Stimulated activated CD8-positive, alpha-beta memory T cell treated with anti-CD3 and anti-CD28 coated beads, Interleukin-15, amount 100 ng/mL, for 4 hours (primary cell): ENCODE measurements at places on chromosomes 12 and 14.

- no peak for DNase-seq
Observed at GRCh38 chr12:75269209-75269608, 59.6 kb upstream of the KCNC2 start.

DNA sequence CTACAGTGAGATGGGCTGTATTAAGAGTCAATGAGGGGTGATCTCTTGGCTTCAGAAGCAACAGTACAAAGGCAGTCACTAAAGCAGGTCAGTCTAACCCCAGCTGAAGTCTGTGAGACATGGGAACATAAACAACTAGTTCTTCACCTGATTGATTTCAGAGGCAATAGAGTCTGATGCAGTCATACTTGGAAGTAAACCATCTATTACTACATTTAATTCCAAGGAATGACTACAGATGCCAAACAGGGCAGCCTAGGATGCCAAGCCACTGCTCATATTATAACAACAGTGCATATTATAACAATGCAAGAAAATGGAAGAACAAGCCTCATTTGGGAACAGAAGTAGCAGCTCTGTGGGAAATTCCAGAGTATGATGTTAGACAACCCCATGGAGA lies 35.8 kb downstream of the GRIN2B start:
- no peak for DNase-seq

DNA sequence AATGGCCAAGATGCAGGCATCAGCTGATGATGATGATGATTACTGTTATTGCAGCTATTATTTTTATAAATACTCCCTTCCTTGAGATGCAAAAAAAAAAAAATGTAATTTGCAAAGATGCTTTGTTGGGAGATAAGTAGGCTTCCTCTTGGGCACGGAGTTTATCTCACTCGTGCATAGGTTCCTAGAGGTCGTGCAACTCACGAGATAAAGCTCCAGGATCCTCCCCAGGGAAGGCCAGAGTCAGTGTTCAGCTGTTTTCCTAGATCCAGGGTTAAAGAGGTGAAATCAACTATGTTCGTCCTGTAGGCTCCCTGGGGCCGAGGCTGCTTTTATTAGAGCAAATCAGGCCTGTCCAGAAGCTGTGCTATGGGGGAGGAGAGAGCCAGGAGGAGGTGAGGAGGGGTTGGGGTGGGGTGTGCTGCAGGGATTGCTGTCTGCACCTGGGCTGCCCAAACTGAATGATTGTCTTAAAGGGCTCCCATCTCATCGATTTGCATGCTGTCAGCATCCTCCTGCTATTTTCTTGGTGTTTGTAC lies 270.3 kb downstream of the NRXN3 start:
- no peak for DNase-seq

GRCh38 chr12:53220694-53221202 lies 11.3 kb downstream of the RARG start:
- DNase-seq: no peak

DNA sequence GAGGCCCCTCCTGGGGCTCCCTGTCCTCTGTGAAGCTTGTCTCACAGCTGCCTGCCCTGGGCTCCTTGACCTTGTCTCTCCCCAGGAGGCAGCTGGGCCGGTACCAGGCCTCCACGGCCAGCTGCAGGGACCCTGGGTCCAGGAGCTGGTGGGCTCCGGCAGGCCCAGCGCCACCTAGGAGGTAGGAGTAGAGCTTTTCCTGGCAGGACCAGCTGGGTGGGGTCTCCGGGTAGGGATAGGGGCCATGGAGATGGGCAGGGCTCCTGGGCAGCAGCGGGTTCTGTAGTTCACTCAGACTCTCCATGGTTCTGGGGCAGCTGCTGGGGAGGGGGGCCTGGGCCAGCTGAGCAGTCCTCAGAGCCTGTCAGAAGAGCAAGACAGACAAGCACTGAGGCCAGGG lies 16.6 kb downstream of the SYNDIG1L start:
- no peak for DNase-seq

DNA sequence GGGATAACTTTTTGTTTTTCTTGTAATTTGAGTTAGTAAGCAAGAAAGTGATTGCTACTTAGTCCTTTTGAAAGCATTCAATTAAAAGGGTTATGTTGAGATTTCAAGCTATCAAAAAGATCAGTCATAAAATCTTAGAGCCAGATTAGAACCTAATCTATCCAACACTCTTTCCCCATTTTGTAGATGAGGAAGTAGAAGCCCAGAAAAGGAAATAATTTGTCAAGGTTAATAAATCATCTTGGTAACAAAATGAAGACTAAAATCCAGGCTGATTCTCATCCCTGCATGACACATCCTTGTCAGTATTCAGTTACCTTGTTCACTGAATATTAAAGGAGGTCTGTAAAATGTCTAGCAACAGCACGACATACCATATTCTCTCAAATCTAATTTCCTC lies 26.5 kb downstream of the PPP1R13B start:
- no peak for DNase-seq

GRCh38 chr14:28577187-28577586 lies 189.4 kb upstream of the FOXG1 start:
- no peak for DNase-seq

GRCh38 chr14:34685819-34686428 lies 28.5 kb downstream of the CFL2 start:
- no peak for DNase-seq

GRCh38 chr12:51389302-51389999 lies 1.8 kb downstream of the GALNT6 start:
- DNase-seq: no peak

GRCh38 chr14:96275177-96276112 lies 19.4 kb downstream of the BDKRB1 start:
- peak; percentile 5 for DNase-seq

DNA sequence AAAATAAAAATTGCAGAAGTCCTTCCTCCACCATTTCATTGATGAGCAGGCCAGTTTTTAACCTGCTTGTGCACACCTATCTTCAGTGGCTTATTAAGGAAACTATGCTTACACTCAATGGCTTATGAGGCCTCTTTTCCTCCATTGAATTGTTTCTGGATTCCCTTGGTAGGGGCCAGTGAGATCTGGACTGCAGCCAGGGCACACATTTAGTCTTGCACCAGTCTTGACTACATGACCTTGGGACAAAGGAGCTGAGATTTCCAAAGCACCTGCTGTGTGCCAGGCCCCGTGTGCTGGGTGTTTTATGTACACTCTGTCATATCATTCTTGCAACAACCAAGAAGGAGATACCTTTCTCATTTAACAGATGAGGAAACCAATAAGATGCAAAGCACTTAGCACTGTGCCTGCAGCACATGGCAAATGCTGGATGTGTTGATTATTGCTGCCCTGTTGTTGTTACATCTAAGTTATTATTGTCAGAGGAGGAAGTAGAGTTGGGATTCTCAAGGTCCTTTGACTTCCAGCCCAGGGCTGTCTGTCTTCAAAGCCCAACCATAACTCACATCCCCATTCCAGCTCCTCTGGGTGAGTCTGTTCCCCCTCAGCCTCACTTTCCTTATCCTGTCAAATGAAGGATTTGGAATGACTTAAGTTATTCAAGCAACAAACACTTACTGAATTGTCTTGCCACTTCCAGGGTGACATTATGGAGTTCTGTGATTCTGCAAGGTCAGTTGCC lies 31.6 kb upstream of the RIN3 start:
- no peak for DNase-seq

DNA sequence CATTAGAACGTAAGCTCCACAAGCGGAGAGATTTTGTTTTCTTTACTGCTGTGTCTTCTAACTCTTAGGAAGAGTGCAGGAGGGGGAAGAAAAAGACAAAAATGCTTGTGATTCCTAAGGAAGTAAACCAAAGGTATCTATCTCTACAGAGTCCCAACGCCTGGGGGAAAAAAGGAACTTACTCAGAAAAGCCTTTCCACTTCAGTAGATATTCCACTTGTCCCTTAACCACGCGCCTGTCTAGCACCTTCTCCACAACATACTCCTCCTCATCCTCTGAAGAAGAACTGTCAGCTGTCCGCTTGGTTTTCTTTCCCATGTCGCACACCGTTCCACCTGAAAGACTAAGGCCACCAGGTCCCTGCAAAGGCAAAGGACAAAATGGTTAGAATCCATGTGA lies 22.6 kb downstream of the CBX5 start:
- DNase-seq: no peak

DNA sequence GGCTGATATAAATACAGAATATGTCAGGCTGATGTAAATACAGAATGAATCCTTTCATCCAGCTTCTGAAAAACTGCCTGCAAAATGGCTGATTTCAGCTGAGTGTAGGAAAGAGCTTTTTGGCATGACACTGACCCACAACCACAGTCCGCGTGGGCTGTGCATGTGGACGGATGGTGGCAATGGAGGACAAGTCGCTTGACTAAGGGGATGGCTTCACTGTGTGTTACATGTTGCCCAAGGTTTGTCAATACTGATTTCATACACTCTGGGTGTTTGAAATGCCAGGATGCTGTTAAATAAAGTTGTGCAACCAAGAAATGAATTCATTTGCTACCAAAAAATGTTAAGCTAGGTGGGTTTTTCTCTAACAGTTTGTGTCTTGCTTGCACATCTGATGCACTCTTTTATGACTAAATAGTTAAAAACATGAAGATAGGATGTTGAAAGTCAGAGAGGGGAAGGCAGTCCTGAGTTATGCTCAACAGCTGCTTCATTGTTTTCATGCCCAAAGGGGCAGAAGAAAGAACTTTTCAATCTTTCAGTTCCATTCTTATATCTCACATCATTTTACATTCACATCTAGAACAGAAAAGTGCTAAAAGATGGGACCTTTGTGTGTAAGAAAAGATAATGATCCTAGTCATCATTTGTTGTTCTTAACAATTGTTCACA lies 36.5 kb upstream of the OVCH1 start:
- no peak for DNase-seq

GRCh38 chr14:100203962-100204834 lies 34.7 kb upstream of the YY1 start:
- DNase-seq: no peak

GRCh38 chr12:31004666-31005065 lies 69.0 kb upstream of the DDX11 start:
- no peak for DNase-seq

DNA sequence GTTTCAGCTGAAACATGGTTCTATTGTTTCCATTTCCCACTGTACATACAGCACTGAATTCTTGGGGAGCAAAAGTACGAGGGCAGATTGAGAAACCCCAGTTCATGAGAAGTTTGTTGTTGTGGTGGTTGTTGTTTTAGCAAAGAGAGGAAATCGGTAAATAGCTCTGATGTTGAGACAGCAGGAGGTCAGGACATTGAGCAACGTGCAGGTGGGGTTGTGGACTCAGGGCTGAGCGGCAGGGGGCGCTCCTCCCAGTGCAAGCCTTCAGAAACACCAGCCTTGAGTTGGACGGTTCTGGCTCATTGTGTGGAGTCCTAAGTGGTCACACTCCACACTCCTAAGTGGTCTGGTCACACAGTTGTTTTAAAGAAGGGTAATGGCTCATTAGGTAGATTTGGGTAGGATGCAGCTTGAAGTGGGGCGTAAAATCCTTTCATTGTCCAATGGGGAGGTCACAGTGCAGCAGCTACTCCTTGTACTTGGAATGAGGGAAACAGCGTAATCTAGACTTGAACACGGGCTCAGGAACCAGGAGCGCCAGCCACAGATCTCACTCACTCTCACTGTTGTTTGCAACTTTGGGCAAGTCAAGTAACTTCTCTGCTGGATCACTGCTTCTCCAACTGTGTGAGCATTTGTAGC lies 14.5 kb upstream of the PWP1 start:
- DNase-seq: no peak

- DNase-seq: no peak
Observed at GRCh38 chr14:100033347-100034075, 31.7 kb upstream of the EVL start.

GRCh38 chr14:99753225-99754140 lies 39.7 kb upstream of the EML1 start:
- no peak for DNase-seq

DNA sequence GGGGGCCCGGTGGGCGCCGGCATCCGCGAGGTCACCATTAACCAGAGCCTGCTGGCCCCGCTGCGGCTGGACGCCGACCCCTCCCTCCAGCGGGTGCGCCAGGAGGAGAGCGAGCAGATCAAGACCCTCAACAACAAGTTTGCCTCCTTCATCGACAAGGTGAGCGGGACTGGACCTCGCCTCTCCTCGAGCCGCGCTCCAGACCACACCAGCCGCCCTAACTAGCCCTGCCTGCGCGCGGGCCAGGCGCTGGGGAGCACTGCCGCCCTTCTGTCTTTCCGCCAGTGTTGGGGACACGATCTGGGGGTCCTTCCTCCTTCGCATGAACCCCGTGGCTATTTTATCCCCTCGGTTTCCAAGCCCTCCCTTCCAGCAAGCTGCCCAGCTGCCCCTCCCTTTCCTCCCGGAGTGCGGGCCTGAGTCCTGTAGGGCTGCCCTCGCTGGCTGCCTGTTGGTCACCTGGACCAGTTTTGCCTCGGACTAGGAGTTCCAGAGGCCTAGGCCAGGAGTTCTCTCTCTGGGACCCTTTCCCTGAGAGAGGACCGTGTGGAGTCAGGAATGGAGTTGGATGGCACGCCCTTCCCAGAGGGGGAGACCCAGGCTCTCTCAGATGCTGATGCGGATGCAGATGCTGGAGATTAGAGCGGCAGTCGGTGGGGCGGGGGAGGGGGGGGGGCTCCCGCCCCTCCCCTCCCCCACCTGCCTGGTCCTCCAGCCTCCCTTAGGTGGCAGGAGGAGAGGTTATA lies 592 bp downstream of the KRT7 start:
- DNase-seq: no peak

- DNase-seq: no peak
Observed at GRCh38 chr12:17079251-17079909, 473.4 kb upstream of the LMO3 start.

GRCh38 chr14:61569308-61569707 lies 126.0 kb upstream of the HIF1A start:
- no peak for DNase-seq

- no peak for DNase-seq
Observed at GRCh38 chr12:64456119-64456518, 4.2 kb downstream of the TBK1 start.

GRCh38 chr12:120229487-120230325 lies 28.8 kb upstream of the RPLP0 start:
- no peak for DNase-seq

- no peak for DNase-seq
Observed at GRCh38 chr12:40435251-40435650, 210.5 kb downstream of the LRRK2 start.

DNA sequence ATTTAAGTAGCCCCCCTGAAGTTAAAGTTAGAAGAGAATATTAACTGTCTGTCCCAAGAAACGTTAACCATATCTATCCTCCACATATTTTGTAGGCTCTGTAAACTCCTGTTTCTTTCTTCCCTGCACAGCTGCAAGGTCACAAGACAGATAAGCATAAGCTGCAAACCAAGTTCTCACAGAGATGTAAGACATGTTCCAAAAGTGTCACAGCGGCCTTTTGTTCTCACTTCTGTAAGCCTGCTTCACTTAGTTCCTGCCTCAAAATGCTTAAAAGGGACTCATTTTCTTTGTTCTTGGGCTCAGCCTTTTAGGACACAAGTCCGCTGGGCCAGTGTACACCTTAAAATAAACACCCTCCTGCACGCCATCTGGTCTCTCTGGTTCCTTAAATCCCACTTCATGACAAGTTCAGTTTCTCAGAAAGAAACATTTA lies 3.2 kb downstream of the RNASE1 start:
- DNase-seq: no peak

DNA sequence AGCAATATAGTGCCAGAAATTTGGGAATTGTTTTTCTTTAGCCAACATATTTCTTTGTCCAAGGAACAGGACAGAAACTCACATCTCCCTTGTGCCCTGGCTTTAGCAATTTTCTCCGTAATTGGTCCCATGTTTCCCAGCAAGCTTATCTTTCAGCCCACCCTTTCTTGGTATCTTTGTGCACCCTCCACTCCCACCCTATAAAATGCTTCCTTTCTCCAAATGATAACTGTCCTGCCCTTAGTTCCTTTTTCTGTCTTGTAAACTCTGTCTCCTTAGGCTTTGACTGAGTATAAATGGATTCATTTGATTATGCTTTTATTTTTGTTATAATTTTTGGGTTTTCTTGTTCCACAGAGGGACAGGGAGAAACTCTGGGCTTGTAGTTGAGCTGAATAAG lies 442.8 kb downstream of the ATP23 start:
- no peak for DNase-seq
